Vagina (tissue), 2 donors: ENCODE measurements at places on chromosomes 13 and 19.

GRCh38 chr13:25864116-25864515, 187.7 kb downstream of the SHISA2 start:
- DNase-seq: no peak

DNA sequence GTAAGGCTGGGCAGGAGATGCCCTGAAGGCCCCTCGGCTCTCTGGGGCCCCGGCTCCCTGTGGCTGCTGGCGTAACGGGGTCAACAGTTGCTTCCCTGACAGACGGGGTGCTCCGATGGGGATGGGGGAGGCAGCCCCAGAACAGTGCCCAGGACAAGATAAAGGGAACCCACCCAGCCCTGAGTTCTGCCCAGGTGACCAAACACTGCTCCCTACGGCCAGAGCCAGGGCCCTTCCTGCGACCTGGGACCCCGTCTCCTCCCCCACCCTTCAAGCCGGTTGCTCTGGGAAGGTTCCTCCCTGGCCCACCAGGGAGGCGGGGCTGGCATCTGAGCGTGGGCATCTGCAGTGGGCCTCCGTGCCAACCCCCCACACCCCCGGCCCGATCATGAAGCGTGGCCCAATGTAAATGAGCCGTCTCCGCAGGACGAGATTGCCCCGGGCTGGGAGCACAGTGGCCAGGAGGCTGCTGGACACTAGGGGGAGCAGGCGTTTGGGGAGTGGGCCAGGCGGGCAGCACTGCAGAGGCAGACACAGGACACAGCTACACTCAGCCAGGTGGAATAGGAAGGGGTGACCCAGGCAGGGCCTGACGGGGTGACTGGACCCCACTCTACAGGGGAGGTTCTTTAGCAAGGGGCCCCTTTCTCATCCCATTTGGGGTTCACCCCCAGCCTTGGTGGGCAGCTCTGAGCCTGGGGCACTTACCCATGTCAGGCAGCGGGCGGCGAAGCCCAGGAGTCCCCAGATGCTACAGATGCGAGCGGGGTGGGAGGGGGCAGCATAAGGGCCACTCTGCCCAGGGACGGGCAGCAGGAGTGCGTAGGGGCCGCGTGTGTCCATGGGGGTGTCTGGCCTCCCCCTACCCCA, 1.2 kb upstream of the NKPD1 start:
- DNase-seq: no peak

GRCh38 chr13:97559981-97560380, 126.0 kb downstream of the RAP2A start:
- DNase-seq: no peak

- no peak for DNase-seq
Observed at GRCh38 chr19:45484273-45484945, 12.4 kb downstream of the RTN2 start.

DNA sequence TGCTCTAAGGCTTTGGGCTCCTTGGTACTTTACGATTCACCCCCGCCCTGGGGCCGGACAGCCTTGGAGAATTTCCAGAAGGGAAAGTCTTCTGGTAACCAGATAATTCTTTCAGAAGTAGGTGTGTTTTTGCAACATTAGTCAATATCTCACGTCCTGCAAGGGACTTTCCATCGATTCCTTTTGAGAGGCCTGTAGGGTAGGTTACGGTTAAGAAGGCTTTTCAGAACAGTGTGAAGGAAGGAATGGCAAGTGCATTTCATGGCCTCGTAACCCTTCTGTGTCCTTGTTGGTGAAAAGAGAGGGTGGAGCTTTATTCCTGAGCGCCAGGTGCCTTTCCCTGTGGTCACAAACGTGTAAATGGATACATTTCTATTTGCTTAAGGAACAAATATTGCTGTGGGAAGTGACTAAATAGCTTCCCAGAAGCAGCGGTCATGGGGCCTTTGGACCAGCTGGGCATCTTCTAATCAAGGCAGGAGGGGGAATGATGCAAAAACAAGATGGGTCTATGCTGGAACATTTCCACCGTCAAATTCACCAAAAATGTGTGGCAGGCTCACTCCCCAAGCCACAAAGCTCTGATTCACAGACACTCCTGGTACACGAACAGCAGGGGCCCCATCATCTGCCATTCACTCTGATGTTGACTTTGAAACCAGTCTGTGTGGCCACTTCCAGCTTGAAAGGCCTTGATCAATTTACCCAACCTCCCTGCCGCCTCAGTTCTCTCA, 99.2 kb downstream of the ANKRD10 start:
- peak; percentile 47 for DNase-seq

DNA sequence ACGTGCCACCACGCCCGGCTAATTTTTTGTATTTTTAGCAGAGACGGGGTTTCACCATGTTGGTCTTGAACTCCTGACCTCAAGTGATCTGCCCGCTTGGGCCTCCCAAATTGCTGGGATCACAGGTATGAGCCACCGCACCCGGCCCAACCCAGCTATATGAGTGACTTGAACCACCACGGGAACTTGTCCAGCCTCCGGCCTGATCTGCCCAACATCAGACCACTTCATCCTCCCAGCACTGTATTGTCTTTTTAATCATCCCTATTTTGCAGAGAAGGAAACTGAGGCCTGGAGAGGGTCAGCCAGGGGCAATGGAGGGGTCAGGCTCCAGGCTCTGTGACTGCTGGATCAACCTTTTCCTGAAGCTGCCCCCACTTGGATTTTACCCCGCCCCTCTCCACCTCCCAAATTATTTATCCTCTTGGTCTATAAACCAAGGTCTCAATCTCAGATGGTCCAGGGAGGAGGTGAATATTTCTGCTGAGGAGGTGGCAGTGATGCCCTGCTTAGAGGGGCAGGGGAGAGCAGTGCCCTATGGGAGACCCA, 893 bp upstream of the PLIN3 start:
- DNase-seq: no peak

DNA sequence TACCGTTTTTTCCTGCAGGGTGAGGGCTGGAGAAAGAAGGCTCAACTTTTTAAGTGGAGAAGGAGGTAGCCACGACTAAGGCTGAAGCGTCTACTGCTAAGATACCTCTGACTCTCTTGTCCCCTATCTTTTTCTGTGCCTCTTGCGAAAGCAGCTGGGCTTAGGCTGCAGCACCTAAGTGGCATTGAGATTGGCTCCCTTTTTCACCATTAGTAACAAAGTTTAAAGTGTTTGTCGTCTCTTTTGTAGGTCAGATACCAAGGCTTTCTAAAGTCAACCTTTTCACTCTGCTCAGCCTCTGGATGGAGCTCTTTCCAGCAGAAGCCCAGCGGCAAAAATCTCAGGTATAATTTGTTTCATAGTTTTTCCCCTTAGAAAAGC, 887 bp downstream of the CDADC1 start:
- DNase-seq: no peak

DNA sequence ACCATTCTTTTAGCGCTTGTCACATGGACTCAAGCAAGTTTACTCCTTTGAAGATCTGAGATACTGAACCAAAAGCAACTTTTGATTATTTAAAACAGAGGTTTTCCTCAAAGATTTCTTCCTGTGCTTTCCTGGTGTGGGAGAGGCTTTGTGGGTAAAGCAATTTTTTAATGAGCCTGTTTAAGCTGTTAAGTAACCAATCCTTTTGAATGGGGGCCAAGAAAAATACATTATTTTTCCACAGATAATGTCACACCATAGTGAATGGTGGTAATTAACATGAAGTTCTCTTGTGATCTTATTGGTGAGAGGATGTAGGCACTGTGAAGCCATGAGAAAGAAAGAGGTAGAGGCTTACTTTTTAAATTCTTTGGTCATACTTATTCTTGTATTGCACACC, 55.8 kb upstream of the OBI1 start:
- DNase-seq: no peak

DNA sequence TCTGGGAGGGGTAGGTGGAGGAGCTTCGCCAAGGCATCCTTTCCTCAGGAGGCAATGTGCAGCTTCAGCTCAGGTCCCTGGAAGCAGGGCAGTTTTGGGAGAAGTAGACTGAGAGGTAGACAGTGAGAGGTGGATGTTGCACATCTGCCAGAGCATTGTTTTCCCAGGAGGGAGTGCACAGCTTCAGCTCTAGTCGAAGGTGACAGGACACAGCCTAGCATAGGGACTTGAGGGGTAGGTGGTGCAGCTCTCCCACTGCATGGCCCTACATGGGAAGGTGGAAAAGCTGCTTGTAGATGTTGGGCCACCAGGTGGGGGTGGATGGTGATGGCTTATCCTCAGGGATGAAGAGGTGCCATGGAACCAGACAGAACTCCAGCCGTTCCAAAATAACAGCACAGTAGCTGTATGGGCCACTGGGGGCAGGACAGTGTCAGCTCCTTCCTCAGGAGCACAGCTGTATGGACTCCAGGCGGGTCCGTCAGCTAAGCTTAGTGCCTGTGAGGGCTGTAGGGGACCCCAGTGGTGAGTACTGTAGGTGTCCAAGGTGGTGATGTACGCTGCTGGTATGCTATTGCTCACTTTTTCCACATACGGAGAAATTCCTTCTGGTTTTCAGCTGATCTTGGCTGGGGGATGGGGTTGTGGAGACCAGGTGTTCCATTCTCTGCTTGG, 17.4 kb upstream of the ZNF543 start:
- DNase-seq: no peak

DNA sequence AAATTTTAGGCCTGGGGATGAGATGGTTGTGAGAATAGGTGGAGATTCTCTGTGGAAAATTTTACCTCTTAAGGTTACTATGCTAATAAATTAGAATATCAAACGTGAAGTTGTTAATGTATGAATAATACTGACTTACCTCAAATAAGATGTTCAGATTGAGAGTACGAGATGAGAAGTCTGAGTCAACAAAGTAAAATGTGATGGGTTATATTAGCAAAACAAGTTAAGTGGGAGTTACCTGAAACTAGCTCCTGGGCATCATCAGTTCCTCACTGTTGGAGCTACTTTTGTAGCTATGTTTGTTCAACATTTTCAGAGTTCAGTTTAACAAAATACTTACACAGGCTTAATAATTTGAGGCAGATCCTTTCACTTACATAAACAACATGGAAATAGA, 108.6 kb downstream of the PIBF1 start:
- DNase-seq: no peak

DNA sequence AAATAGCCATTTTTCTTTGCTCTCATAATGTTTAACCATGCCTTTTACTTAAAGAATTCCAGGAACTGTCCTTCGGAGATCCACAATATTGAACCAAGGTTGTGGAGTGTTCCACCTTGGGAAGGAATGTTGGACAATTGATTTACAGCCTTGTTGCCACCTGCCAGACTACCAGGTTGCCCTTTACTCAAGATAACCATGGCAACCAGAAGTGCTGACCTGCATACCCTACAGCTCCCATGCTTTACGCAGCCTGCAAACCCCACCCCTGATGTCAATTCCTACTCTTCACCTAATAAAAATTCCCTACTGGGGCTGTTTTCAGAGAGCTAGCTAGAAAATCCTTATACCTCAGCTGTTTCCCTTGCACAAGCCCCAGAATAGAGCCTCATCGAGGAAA, 151.0 kb upstream of the RXFP2 start:
- no peak for DNase-seq

DNA sequence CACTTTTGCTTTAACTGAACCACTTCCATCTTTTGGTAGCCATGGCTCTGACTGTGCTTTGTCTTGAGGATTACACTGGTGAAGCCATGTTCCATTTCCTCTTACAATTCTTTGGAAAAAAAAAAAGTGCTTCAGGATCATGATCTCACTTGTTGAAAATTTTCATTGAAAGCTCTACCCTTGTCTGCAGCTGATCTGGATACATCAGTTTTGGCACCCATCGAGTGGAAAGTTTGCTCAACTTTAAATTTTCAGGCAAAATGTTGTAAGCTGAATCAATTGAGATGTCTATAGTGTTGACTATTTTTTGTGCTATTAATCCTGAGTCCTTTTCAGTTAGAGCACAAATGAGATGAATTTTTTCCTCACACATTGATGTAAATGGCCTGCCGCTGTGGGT, 48.3 kb upstream of the RFXAP start:
- DNase-seq: no peak

- DNase-seq: no peak
Observed at GRCh38 chr19:46356149-46357055, 9.5 kb downstream of the PPP5C start.

GRCh38 chr13:46684287-46685001, 112.5 kb downstream of the ESD start:
- DNase-seq: no peak
